LoVo (cell line): ENCODE measurements at places on chromosomes 1 and 21.

GRCh38 chr1:22045604-22046228 lies 6.8 kb upstream of the CDC42 start:
- DNase-seq: no peak

DNA sequence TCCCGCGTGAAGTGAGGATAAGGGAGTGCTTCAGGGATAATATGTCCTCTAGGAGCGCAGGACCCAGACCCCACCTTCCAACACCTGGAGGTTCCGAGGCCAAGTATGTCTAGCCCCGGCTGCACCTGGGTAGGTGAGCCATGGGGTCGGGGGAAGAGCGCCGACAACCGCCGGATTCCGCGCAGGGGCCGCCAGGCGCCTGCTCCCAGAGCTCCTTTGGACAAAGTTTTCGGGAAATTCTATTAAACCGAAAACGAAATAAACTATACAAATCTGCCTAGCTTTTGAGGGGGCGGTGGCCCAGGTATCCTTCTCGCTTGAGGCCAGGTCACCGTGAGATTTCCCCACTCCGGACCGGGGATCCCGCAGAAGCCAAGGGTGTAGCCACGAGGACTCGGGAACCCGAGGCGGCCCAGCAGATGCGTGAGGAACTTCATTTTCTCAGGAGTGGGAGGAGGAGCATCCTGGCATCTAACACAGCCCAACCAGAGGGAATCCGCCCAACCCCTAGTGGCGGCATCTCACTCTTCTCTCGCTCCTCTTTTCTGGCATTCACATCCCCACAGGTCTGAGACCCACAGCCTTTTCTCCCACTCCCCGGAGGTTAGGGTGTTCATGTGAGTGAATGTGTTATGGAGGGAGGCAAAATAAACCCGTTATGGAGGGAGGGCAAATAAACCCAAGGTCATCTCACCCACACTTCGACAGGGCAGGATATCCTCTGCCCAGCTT lies 2.3 kb upstream of the DMRTA2 start:
- no peak for DNase-seq

DNA sequence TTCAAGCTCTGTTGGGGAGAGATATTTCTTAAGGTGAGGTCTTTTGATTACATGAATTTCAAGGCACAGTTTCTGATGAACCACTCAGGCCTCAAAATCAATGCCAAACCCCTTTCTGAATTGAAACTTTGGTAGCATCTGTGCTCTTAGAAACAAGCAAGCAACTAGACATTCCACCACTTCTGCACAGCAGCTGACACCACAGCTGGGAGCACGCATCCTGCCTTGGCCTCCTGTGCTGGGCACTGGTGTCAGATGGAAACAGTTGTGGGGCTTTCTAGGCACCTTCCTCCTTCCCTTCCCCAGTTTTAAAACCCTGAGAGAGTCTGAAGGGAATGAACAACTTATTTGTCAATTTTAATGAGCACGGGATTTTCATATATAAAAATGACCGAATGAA lies 360.2 kb downstream of the ADGRL2 start:
- no peak for DNase-seq

GRCh38 chr21:27129215-27129614 lies 162.3 kb upstream of the ADAMTS5 start:
- DNase-seq: no peak

- DNase-seq: no peak
Measured at GRCh38 chr1:185860859-185861258, 126.7 kb downstream of the HMCN1 start.

- no peak for DNase-seq
Measured at GRCh38 chr1:54365847-54366246, 40.3 kb downstream of the SSBP3 start.

- DNase-seq: peak; percentile 59
Measured at GRCh38 chr1:61244114-61244513, 161.8 kb downstream of the NFIA start.

DNA sequence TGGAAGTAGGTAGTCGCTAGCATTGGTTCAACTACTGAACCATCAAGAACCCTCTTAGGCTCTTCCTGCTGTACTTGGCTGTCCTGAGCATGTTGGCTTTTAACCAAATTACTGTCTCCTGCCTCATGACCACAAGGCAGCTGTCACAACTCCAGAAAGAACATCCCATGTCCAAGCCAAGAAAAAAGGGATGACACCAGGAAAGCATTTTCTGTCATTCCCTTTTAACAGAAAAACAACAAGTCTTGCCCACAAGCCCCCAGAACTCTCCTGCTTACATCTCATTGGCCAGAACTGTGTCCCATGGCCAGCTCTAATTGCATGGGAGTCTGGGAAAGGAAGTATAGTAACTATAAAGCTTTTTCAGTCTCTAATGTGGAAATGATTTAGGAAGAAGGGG lies 2.4 kb upstream of the RNU5D-1 start:
- peak; percentile 21 for DNase-seq

- DNase-seq: no peak
Measured at GRCh38 chr1:78840453-78841271, 165.9 kb downstream of the ADGRL4 start.

DNA sequence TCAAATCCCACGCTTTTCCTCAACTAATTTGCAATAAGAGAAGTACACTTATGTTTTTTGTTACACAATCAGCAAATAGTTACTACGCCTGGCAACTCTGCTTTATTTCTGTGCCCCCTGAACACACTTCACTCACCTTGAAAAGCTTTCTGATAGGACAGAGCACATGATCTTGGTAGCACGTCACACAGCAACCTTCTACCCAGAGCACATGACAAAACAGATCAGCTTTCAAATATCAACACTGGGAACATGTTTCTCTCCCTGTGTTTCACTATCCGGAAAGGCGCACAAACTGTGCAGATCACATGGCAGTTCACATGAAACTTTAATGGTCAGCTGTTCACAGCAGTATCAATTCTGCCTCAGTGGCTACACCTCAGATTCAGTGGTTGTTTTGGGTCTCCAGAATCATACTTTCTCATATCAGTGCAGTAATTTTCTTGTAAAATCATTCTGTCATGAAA lies 2.2 kb downstream of the SLC19A2 start:
- DNase-seq: no peak

DNA sequence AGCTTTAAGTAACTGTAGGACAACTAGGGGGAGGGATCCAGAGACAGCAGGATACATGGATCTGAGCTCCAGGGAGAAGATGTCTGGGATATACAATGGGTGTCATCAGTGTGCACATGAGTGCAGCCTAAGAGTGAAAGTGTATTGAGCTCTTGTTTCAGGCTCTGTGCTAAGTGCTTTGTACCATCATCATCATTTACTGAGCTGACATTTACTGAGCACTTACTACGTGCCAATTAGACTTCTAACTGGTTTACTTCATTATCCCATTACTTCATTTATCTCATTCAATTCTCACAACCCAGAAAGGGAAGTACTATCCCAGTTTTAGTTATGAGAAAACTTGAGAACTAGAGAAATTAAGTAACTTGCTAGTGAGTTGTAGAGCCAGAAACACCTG lies 4.5 kb upstream of the KDM4A start:
- DNase-seq: no peak

GRCh38 chr1:227459977-227460376 lies 103.4 kb upstream of the ZNF678 start:
- peak; percentile 42 for DNase-seq

GRCh38 chr1:218025454-218025853 lies 259.6 kb upstream of the RRP15 start:
- DNase-seq: no peak

DNA sequence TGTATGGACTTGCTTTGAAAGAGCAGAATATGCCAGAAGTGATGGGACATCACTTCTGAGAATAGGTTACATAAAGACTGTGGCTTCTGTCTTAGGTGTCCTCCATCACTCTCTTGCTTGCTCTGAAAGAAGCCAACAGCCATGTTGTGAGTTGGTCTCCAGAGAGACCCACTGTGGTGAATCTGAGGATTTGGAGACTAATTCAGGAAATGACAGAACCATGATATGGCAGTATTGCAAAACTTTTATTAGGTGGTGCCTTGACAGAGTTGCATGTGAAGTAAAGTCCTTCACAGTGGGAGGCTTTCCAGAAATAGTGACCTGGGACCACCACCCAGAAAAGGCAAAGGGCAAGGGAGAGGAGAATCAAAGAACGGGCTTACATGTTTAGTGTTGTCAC lies 628.6 kb downstream of the KCNT2 start:
- DNase-seq: no peak

- DNase-seq: no peak
Measured at GRCh38 chr1:245409341-245410195, 254.8 kb downstream of the KIF26B start.
